ENCODE measurements at places on chromosomes 4 and X.

DNA sequence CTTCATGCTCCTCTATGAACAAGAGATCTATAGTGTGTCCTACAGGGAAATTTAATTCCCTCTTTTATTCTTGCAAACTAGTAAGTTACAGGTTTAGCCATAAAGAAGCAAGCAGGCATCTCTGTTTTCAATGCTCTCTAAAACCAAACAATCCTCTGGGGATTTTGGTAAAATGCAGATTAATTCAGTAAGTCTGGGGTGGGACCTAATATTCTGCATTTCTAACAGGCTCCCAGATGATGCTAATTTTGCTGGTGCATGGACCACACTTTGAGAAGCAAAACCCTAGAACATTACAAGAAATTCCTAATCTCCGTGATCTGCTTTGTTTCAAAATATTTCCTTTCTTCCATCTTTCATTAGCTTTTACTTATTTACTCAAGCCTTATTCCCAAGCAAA lies 344.9 kb downstream of the PACRGL start:
- no peak for DNase-seq

DNA sequence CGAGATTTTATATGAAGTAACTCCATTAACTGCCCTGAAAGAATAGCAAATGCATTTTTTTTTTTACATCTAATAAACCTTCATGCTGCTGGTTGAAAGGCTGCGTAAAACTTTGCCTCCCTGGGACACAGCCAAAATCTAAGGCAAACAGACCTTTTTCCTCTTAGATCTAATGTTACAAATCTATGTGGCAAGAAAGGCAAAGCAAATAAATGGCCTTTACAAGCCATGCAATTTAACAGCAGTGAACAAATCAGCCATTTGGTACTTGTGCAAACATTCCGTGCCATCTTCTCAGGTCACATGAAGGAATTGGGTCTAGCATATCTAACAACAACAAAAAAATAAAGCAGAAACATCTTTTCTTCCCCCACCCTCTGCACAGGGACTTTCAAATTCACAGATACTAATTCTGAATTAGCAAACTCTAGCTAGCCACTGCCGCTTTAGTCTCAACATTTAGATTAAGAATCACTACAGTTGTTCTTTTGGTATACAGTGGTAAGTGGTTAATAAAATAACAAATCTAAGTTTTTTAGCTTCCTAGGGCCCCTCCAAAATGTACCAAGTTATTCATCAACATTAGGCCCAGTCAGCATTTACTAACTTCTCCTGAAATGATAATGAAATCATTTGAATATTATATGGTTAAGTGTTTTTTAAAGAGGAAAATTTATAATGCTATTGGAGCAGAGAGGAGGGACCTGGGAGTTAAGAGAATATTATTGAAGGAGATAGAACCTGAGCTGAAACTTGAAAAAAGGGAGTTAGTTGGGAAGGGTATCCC lies 593.8 kb downstream of the SMARCA1 start:
- no peak for DNase-seq

DNA sequence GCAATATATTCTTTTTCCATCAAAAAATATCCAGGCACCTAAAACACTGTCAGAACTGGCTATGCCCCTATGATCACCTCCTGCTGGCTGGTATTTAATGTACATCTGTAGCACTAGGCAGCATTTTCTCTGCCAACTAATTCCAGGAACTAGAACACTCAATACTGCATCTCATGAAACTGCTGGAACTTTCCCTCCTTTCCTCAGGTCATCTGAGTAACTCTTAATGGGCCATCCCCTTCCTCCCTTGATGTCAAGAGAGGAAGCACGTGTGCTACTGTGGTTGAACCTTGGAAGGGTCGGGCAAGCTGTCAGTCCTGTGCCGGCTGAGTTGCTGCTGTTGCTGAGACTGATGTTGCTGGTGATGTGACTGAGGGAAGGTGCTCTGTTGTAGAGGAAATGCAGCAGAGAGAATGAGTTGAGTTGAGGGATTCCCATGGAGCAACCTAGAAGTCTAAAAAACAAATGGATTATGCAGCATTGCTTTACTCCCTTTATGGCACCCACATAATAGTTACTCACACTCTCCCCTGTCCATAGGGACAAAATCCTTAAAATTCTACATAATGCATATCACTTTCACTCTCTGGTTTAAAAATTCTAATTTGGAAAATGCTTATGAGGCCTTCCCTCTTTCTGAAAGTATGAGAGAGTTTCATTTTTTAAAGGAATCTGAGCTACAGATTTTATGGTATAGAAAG lies 39.5 kb downstream of the TMEM165 start:
- peak; percentile 3 for DNase-seq

- DNase-seq, result peak; percentile 40
Observed at GRCh38 chrX:19372170-19372546, 28.4 kb downstream of the PDHA1 start.

GRCh38 chr4:38503689-38504395 lies 160.2 kb upstream of the KLF3 start:
- no peak for DNase-seq

DNA sequence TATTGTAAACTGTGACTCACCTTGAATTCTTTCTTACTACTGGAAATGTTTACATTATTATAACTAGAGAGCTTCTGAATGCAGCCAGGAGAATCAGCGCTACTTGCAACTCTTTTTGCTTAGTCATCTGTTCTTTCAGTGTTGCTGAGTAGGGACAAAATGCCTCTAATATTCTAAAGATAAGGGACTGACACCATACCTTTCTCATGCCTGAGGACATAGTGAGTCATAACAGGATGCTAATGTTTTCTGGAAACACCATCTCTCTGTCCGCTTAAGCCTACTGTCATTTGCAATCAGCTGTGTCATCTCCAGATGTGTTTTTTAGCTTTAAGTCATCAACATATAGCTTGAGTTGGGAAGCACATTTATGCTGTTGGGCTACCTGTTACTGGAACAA lies 108.3 kb downstream of the QRFPR start:
- no peak for DNase-seq

- DNase-seq, result no peak
Observed at GRCh38 chr4:15395311-15395710, 32.5 kb upstream of the C1QTNF7 start.

DNA sequence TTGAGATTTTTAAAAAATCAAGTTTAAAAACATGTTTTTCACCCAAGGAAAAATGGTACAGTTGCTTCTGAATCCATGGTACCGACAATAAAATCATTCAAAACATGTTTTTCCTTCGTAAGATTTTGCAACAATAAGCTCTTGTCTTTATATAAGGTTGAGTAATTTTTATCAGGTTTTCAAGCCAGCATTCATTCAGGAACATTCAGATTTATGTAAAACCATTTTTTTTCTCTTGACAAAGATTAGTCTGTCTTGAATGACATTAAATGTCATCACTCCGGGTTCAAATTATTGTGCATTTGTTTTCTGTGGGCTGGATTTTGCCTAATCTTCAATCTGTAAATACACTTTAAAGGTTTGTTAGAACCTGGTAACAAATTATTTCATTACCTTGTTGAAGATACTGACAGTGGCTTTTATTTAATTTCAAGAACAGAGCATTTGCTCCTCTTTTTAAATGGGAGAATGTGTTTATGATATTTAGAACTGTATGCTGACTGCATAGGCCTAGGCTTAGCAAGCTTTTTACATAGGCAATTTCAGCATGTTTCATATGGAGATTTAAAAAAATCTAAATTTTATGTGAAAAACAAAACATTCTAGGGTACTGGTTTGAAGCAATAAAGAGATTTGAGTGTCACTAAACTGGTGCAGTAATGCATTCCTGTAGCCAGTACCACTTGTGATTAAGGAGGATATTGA lies 336.4 kb upstream of the HAND2 start:
- no peak for DNase-seq
